HCEC 1CT (cell line): ENCODE measurements at places on chromosomes 12 and 14.

DNA sequence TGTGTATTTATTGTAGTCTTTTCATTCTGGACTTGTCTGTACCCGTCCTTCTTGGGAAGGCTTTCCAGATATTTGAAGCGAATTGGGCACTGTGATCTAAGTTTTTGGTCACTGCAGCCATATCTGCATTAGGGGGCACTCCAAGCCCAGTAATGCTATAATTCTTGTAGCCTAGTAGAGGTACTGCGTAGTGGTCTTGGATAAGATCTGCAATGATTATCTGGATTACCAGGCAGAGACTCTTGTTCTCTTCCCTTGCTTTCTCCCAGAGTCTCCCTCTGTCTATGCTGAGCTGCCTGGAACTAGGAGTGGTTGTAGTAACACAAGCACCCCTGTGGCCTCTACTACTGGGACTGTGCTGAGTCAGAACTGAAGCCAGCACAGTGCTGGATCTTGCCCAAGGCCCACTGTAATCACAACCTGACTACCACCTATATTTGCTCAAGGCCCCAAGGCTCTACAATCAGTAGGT lies 30.0 kb downstream of the SLC38A2 start:
- DNase-seq: peak; percentile 48

- DNase-seq: no peak
Observed at GRCh38 chr14:64281805-64282204, 12.4 kb downstream of the ESR2 start.

DNA sequence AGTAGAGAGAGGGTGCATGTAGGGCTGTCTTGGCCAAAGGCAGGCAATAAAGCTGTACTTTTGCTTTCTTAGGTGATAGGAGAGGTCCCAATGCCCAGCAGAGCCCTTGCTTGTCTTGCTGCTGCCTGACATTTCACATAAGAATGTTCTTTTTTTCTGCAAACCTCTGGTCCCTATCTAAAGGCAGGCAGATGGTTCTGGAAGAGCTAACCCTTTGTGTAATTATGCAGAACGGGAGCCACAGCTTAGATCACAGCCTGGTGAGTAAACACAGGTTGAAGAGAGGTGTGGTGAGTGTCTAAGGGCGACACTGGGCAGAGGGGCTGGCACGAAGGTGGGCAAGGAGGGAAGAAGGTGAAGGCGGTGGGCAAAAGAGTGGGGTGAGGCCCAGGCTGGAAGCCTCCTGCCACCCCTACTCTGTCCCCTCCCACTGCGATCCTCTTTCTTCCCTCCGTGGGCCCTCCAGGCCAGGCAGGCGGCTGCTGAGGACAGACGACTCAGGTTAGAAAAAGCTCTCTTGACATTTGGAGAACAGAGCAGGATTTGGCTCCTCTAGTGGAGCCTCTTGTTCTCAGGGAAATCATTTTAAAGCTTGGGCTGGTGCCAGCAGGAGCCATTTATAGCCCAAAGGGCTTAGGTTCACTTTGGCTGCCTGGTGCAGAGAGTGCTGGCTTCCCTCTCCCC lies 42.8 kb downstream of the PRMT8 start:
- DNase-seq: peak; percentile 43

DNA sequence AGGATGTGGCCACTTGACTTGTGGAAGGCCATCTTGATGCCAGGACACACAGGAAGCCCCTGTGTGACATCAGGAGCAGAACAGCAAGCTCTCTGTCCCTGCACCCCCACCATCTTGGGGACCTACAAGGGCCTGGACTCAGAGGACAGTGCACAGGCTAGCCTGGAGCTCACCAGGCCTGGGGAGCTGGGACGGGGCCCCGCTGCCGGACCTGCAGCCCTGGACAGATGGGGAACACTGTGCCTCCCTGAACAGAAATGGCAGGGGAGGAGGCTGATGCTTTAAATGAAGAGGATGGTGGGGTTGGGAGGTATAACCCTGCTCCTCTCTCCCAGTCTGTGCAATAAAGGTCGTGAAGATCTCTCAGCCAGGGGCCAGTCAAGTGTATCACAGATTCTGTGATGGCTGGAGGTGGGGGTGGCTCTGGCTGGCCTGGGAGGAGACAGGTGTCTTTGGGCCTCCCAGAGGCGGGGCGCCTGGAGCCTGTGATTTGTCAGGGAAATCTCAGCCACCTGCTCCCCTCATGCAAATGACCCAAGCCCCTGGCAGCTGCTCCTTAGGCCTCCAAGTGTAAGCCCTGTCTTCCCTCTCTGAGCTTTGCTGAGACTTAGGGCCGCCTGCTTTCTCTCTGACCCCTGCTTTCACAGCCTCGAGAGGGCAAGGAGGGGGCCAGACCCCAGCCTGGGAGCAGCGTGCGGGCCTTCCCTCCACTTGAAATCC lies 1.1 kb upstream of the GNB3 start:
- DNase-seq: no peak

DNA sequence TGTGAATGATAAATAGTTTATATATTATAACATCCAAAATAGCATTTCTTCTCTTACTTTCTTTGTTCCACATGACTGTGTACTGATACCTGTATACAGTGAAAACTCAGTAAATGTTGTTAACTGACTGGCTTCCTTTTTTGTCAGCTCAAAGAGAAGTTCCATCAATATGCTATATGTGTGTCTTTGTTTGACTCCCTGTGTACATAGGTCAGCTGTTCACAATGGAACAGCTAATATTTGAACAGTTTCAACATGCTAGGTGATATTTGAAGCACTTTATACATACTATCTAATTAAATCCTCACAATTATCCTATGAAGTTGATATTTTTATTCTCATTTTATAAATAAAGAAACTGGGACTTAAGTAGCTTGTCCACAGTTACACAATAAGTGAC lies 15.3 kb upstream of the KICS2 start:
- no peak for DNase-seq

GRCh38 chr14:67515386-67516079 lies 17.6 kb upstream of the PLEKHH1 start:
- no peak for DNase-seq

DNA sequence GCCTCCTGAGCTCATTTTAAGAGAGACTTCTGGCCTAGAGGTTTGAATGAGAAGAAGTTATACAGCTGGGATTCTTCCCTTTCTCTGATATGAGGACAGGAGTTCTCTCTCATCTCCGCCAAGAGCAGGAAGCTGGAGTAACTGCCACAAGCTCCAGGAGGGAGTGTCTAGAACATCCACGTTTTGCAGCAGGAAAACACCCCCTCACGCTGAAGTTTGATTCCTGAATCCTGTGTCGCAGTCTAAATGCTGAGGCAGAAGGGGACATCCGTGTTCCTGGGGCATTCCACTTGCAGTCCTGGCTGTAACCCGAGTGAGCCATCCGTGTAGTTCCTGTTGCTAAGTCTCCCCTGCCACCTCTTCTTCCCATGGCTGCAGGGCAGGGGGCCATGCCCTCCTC lies 38.3 kb downstream of the NTF3 start:
- DNase-seq: no peak

DNA sequence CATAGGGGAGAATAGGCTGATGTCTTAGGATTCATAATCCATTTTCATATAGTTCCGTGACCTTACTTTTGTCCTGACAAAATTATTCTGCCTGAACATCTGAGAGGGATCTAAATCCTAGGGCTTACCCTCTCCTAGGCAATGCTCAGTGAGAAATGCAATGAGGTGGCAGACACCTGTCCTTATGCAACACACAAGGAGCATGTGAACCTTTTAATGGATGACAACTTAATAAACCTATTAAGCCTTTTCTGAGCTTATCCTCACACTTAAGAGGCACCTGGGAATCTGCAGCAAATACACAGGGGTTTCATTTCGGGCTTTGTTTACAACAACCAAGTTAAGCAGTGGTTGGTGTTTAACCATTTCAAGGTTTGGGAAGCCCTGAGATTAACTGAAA lies 24.6 kb downstream of the SINHCAF start:
- DNase-seq: no peak

DNA sequence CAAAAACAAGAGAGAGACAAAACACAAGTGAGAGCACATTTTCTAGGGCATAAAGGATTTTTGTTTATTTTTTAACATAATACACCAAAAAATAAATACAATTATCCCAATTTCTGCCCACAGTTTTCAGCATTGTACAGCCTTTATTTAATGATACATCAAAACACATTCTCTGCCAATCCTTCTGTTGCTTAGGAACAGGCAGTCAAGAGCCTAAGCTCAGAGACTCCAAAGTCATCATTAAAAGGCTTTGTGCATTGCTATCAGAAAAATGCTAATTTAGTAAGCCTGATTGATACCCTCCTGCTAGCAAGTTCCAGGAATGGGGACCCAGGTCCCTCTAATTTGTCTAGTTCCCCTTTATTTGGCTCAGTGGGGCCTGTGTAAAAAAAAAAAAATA lies 536.5 kb downstream of the RPS29 start:
- DNase-seq: no peak

- DNase-seq: no peak
Observed at GRCh38 chr14:54746019-54746418, 156.6 kb downstream of the GCH1 start.

GRCh38 chr12:105060715-105061378 lies 23.4 kb downstream of the ALDH1L2 start:
- DNase-seq: no peak
